Mesendoderm (in vitro differentiated cells): ENCODE measurements at places on chromosomes 7 and 10.

DNA sequence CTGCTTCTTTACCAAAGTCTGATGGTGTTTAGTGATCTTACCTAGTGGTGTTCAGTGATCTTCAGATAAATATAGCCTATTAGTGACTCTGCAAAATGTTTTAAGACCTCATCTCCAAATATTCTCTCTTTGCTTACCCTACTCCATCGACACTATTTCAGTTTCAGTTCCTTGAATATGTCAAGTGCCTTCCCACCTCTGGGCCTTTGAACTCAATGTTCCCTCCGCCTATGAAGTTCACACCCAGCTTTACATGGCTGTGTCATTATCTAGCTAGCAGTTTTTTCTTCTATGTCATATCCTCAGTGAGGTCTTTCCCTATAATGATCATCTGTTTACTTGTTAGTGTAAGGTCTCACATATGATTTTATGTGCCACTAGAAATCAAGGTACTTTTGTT lies 322.6 kb downstream of the DGKB start:
- no peak for DNase-seq

DNA sequence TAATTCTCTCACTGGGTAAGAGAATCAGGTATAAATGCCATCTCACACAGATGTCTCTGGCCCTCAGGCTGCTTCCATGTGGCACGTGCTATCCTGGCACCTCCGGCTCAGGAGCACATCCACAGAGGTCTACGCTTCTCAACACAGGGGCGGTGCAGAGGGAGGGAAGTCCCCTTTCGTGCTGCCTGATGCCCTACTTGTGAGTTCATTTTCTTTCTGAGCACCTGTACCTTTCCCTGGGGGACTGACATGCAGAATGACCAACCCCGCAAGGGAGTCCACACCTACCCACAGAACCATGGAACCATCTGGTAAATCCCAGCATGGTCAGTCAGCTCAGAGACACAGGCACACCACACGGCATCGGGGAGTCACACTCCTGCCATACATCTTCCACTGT lies 99.0 kb upstream of the SAMD8 start:
- no peak for DNase-seq

- peak; percentile 83 for DNase-seq
Observed at GRCh38 chr7:151410405-151411390, 860 bp upstream of the WDR86 start.

DNA sequence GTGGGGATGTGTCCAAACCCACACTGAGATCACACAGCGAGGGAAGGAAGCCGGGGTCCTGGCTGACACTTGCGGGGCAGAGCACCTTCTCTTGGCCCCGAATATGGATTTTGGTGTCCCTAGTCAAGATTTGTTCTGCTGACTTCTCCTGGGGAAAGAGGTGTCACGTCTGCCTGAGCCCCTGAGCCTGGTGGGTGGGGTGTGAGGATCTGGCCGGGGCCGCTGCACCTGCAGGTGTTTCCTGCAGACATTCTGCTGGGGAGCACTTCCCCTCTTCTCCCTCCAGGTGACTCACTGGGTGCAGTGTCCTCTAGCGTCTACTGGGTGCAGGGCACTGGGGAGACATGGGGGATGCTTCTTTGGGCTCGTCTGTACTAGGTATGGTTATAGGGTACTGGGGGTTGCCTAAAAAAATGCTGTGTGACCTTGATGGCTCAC lies 99.2 kb downstream of the GRK5 start:
- DNase-seq: no peak

DNA sequence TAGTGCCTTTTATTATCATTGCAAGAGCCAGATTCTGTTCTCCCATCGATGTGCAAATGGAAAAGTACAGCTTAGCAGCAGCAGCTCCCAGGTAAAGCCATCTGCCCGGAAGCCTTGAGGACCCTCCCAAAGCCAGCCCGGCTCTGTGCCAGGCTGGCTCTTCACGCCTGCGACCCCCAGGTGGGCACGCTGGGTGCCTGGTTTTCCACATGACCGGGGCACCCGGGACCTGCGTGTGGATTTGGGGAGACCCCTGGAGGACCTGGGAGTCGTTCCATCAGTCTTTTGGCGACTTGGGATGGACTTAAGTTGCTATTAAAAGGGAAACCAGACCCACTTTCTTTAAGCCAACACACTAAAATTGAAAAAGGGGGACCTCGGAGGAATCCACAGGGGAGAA lies 196.5 kb downstream of the ZNF438 start:
- DNase-seq: no peak

GRCh38 chr7:106282390-106282789 lies 2.4 kb downstream of the NAMPT start:
- DNase-seq: no peak

DNA sequence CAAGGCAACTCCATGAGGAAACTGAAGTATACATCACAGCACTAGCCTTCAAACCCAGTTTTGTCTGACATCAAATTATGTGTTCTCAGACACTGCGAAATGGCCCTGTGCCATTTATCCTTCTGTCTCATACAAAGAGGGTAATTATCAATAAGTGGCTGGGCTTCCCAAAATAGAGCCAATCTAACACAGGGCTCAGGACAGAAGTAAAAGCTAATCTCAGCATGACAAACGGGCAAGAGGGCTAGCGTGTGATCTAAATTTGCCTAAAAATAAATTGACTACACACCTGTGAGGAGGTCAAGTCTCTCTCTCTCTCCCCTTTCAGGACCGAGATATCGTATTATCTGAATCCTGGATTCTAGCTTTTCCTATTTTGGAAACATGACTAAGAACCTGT lies 67.2 kb downstream of the DGKB start:
- DNase-seq: no peak

GRCh38 chr10:122044045-122044661 lies 55.2 kb downstream of the TACC2 start:
- DNase-seq: peak; percentile 49

GRCh38 chr7:5653661-5654060 lies 127.8 kb downstream of the RNF216 start:
- DNase-seq: no peak

GRCh38 chr7:2665359-2665791 lies 22.6 kb upstream of the AMZ1 start:
- DNase-seq: no peak

GRCh38 chr7:114622221-114622620 lies 207.6 kb downstream of the FOXP2 start:
- DNase-seq: no peak
